AG09319 (cell line): ENCODE measurements at places on chromosomes 4 and X.
A peak's percentile ranks its signal among the peaks of the same experiment; 100 is the strongest.

DNA sequence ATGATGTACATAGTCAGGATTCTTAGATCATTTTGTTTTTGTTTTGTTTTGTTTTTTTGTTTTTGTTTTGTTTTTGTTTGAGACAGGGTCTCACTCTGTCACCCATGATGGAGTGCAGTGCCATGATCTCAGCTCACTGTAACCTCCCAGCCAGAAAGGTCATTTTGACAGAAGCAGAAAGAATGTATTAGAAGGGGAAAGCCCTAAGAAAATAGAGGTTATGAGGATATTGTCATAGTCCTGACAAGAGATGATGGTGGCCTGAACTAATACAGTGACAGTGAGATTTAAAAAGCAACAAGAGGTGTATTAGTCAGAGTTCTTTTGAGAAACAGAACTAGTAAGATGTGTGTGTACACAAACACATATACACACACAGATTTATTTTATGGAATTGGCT, 503.3 kb downstream of the RPA4 start:
- no peak for DNase-seq

DNA sequence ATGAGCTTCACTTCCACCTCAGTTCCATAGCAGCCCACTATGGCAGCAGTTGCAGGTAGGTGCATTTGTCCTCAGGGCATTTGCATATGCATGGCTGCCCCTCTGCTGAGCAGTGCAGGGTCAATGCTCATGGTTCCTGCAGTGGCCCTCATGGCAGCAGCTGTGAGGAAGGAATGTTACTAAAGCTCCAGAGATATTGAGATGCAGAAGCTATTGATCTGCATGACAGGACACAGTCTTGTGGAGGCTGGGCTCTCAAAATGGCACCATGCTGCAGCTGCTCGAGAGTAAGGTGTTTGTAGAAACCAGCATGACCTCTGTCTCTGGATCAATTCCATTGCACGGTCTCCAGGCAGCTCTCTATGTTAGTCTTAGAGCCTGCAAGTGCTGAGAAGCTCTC, 179.2 kb upstream of the PCDH18 start:
- no peak for DNase-seq

GRCh38 chr4:15882675-15883086, 55.9 kb downstream of the FGFBP1 start:
- peak; percentile 52 for DNase-seq

DNA sequence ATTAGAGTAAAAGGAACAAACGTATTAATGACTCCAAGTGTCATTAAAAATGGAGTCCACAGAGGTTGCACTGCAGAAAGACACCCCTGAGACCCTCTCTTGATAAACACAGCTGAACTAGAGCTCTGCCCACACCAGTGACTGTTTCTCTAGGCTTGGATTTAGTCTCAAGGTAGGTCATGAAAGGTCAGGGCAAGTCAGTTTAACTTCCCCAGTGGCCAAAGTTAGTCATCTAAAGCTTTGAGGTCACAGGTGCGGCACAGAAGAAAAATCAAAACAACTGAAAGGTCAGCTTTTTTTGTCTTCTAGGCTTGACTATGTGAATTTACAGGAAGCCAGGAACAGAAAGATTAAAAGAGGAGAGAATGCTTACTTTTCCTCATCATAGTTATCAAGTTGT, 749.6 kb downstream of the RAB28 start:
- DNase-seq = no peak

- DNase-seq = no peak
Observed at GRCh38 chrX:136157187-136157586, 9.9 kb downstream of the FHL1 start.

GRCh38 chr4:35189988-35190613, 1054.2 kb downstream of the ARAP2 start:
- no peak for DNase-seq

- DNase-seq = no peak
Observed at GRCh38 chr4:77025643-77026321, 50.0 kb downstream of the CCNI start.

DNA sequence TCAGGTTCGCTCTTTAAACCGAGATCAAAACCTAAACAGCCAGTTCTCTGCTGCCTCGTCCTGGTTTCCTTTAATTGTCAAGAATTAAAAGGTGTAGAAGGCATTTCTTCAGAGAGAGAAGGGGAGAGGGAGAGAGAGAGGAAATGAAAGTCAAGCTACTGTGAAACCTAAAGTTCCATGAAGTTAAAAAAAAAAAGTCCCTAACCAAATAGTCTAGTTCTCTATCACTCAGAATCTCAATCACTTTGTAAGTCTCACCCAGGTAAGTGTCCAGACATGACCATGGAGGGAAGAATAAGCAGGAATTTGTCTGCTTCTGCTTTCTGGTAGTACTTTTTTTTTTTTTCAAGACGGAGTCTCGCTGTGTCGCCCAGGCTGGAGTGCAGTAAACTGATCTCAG, 18.8 kb upstream of the SMIM14 start:
- no peak for DNase-seq

DNA sequence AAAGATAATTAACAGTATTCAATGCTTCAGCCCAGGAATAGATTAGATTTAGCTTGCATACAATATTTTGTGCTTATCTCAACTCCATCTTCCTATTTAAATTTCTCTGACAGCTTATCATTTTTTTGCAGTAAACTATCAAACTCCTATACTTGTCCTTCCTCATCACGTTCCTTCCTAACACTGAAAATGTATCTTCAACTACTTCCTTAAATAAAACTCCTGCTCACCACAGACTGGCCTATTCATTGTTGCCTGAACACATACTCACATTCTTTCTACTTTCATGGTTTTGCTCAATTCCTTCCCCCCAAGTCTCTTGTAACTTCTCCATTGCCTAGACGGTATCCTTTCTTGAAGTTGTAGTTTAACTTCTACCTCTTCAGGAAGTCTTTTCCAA, 28.5 kb upstream of the PTPN13 start:
- DNase-seq = no peak

DNA sequence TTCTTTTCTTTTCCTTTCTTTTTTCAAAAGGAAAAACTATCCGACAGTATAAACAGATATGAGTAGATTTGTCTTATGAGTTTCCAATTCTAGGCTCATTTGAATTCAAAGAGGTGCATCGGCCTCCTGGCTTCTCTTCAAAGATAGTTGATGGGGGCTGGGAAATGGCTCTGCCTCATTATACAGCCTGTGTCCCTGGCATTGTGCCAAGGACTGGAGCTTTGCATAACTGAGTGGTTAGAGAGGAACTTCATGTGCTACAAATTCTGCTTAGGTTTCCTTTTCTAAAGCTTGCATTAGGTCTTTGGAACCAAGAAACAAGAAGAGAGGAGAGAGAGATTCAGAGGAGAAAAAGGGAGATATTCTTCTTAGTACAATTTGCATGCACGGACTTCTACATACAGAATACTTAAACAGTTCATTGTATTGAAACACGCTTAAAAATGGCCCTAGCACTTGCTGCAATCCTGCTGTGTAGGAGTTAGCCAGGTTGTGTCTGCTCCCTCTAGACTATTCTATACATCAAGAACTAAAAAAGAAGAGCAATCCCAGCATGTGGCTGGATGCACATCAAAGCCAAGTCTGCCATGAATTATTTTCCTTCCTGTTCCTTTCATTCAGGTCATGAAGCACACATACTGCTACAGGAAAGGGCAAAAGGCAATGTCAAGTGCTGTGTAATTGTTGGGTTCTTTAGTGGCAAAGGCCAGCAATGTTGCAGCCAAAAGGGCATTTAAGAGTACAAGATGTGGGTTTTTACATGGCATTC, 70.9 kb downstream of the INTS12 start:
- no peak for DNase-seq

- no peak for DNase-seq
Observed at GRCh38 chr4:54368281-54369265, 139.5 kb downstream of the PDGFRA start.

DNA sequence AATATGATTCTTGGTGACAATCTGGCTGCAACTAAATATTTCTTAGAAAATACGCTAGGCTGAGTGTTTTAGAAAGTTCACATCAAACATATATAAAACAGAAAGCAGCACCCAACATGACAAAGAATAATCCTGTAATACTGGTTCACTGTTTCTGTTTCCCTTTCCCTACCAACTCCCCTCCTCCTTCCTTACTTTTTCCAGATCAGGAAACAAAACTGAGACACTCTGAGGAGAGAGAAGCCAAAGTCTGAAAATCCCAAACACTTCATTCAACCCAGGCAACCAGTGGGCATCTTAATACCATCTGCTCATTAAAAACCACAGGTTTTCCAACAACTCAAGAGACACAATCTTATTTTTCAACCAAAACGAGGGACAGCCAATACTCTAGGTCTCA, 160.4 kb upstream of the MAP3K15 start:
- DNase-seq = no peak

DNA sequence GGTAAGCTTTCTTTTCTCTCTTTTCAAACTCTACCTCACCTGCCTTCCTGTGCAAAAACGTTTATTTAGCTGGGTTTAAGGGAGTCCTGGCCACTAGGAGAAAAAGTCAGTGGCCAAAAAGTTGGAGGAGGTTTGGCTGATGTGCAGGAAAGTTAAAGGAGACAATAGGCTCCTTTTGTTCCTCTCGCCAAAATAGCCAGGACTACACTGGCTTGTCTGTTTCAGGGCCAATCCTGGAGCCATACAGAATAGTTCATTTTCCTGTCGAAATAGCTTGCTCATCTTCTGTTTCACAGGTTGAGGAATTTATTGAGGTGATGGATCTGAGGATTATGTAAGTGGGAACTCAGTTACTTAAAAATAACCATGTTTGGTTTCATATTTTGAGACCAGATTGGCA, 423 bp downstream of the HEPH start:
- no peak for DNase-seq

DNA sequence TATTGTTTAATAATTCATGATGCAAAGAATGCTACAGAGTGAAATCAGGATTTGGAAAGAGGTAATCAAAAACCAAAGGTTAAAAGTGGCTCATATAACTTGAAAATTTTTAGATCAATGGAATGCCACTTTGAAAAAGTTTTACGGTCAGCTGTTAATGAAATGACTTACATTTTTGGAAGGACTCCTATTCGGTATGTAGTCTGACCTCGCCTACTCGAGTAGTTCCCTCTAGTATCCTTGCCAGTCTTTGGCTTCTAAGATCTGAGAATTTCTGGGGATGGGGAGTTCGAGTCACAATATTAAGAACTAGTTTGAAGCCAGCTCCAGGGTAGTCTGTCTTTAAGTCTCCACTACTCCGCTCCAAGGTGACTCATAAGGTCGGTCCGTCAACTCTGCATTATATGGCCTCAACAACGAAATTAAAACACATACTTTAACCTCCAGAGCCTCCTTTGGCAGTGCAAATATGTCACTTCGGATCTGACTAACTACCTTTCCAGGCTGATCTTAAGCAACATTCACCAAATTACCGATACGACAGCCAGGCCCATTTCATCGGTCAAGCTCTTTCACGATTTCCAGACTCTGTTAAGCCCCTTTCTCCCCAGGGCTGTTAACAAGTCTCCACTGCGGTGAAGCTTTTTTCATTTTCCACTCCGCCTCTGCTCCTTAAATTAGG, 733 bp upstream of the NAA15 start:
- no peak for DNase-seq

- DNase-seq = no peak
Observed at GRCh38 chr4:145132511-145133098, 34.5 kb downstream of the ABCE1 start.

- peak; percentile 10 for DNase-seq
Observed at GRCh38 chr4:154044108-154044531, 255.2 kb upstream of the SFRP2 start.

- DNase-seq = no peak
Observed at GRCh38 chrX:69257499-69258127, 92.4 kb upstream of the PJA1 start.

DNA sequence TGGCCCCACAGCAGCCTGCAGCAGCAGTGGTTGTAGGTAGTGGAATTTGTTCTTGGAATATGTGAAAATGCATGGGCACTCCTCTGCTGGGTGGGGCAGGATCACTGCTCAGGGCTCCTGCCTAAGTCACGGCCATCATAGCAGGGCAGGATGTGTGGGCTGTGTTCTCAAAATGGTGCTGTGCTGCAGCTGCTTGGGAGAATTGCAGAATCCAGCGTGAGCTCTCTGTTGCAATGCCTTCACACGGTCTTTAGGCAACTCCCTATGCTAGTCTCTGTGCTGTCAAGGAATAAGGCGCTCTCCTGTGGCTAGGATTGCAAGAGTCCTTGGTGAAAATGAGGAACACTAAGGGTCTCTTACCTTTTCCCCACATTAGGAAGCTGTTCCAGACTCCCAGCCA, 42.9 kb downstream of the F8 start:
- DNase-seq = no peak

- DNase-seq = no peak
Observed at GRCh38 chr4:100280807-100281206, 90.5 kb upstream of the DDIT4L start.

DNA sequence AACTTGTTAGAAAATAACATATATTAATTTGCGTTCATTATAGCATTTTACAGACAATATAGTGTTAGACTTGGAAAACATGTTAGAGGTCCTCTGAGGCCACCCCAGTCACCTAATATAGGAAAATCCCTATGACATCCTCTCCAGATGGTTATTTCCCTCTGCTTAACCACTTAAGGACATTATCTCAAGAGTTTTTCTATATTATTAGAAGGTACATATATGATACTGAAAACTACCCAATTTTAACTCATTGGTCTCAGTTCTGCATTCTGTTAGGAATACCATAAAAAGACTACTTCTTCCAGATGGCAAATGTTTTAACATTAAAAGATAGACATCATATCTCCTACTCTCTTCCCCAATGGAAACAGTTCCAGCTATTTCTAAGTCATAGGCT, 21.4 kb downstream of the PTPN13 start:
- DNase-seq = no peak

DNA sequence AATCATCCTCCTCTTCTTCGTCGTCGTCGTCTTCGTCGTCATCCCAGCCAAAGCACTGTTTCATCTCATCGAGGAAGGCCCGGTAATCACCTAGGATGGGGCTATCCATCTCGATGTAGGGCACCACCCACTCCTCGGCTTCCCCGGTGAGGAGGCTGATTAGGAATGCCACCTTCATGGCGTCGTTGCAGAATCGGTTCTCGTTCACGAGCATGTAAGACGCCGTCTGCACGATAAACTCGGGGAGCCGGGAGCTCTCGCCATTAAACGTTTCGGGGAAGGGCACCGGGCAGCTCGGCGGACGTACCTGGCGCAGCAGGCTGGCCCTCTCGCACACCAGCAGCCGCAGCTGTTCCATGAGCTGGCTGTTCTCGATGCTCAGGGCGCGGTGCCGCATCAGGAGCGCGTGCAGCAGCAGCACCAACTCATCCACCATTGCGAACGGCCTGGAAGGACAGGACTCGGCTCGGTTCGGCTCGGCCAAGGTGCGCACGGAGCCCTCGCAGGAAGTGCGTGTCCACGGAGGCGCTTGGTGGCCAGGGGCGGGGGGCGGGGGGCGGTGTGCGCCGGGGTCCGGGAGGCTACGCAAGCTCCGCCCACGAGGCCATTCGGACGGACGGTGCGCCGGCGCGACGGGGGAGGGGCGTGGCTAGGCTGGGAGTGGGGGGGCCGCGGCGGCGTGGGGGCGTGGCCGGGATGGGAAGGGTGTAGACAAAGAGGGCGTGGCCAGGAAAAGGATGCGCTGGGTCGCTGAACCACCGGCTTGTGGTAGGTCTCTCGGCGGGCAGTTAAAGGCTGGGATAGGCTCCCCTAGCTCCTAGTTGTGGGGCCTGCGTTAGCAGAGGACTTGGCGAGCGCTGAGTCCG, at the start of gene LDOC1:
TSS of gene LDOC1 (minus strand) at position 544 of the 866 bp plus-strand sequence. CDS start at position 436, 108 bp downstream.
- peak; percentile 31 for DNase-seq

- no peak for DNase-seq
Observed at GRCh38 chrX:119693996-119694451, 1.1 kb upstream of the SEPTIN6 start.

GRCh38 chr4:179919587-179919986, 2323.6 kb upstream of the TENM3 start:
- no peak for DNase-seq

GRCh38 chr4:125811892-125812291, 497.1 kb downstream of the FAT4 start:
- no peak for DNase-seq
